ENCODE measurements at places on chromosomes 11 and 22. TPM values are rescaled to one million over a fixed set of nuclear protein-coding genes. Genes with fewer than 3 reads are reported as not detected.

Gene PIK3IP1
- total RNA-seq: 426 TPM

DNA sequence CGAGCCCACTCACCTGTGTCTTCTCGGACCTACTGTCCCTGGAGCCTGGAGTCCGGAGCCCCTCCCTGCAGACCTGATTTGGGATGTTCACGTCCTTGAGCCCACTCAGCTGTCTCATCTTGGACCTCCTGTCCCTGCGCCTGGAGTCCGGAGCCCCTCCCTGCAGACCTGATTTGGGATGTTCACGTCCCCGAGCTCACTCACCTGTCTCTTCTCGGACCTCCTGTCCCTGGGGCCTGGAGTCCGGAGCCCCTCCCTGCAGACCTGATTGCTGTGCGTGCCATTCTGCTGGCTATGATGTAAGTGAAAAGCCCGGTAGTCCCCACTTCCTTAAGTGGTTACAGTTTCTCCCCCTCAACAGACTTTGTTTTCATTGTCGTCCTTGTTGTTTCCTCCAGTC lies 867.1 kb downstream of the BRD1 start:
- H3K4me3 ChIP-seq: no peak overlapping the region
- H3K36me3 ChIP-seq: no peaks in the 10 kb centered on the region
- peaks cover 2% of the 10 kb centered on the region for H3K4me1 ChIP-seq
- H3K27ac ChIP-seq: no peak overlapping the region
- DNase-seq: no peak

GRCh38 chr11:72743321-72744221 lies 8.6 kb downstream of the ARAP1 start:
- peaks cover 47% of the 10 kb centered on the region for H3K4me1 ChIP-seq
- H3K27ac ChIP-seq: peak overlapping the region; percentile 97
- H3K4me3 ChIP-seq: peak overlapping the region; percentile 70
- no peak for DNase-seq
- no peaks in the 10 kb centered on the region for H3K36me3 ChIP-seq
- no peaks in the 10 kb centered on the region for H3K27me3 ChIP-seq

Gene DGCR6L
- 31.7 TPM for total RNA-seq

GRCh38 chr22:42920101-42920820 lies 63.2 kb upstream of the ARFGAP3 start:
- no peak for DNase-seq
- no peak overlapping the region for H3K27ac ChIP-seq
- H3K36me3 ChIP-seq: no peaks in the 10 kb centered on the region

Gene BDNF
- not detected for total RNA-seq

- H3K4me3 ChIP-seq: peak overlapping the region; percentile 88
- peaks cover 29% of the 10 kb centered on the region for H3K4me1 ChIP-seq
- H3K27ac ChIP-seq: peak overlapping the region; percentile 96
- H3K27me3 ChIP-seq: no peaks in the 10 kb centered on the region
- DNase-seq: no peak
- H3K36me3 ChIP-seq: no peaks in the 10 kb centered on the region
Measured at GRCh38 chr22:37267661-37268413, 14.5 kb upstream of the CYTH4 start.

Gene TRPM5
- 0.08 TPM for total RNA-seq

DNA sequence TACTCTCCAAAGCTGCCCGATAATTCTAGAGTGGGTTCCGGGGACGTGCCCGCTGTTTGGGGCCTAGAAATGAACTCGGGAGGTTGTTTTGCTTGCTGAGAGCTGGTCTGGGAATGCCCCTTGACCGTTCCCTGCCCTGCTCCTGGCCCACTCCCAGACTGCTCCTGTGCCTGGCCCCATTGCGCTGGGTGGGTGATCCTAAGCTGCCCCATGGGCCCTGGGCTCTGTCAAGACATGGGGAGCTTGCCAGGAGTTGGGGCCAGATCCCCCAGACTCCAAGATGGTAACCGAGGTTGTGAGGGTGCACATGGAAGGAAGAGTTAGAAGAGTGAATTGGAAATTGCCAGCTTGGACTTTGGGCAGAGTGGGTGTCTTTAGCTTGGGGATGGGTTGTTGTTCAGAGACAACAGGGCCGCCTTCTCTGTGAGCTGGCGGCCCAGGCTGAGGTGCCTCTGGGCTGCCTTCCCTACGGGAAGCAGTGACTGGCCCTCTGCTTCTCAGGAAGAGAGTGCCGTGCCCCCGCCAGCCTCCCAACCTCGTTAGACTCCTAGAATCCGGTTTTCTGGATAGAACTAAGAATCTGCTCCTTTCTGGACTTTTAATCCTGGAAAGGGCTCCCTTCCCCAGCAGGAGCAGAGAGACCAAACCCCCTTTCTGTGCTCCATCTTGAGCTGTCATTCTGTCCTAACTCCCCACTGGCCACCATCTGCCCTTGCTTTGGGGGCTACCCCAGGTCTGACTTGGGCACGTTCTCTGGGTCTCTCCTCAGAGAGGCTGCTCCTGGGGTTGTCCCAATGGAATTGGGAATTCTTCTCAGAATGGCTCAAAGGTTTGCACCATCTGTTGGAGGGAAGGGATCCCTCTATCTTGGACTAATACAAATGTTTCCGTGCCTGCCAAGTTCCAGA lies 1.8 kb downstream of the ST3GAL4 start:
- H3K4me1 ChIP-seq: peaks cover 20% of the 10 kb centered on the region
- peak overlapping the region; percentile 68 for H3K4me3 ChIP-seq
- no peaks in the 10 kb centered on the region for H3K36me3 ChIP-seq
- H3K27me3 ChIP-seq: no peaks in the 10 kb centered on the region
- no peak overlapping the region for H3K27ac ChIP-seq

GRCh38 chr22:39851606-39852315 lies 41.8 kb downstream of the ENTHD1 start:
- no peak for DNase-seq
- no peaks in the 10 kb centered on the region for H3K36me3 ChIP-seq
- peaks cover 9% of the 10 kb centered on the region for H3K27me3 ChIP-seq
- no peaks in the 10 kb centered on the region for H3K4me1 ChIP-seq
- H3K27ac ChIP-seq: no peak overlapping the region
- H3K4me3 ChIP-seq: no peak overlapping the region

Gene DDTL
- total RNA-seq: 2.4 TPM

GRCh38 chr11:124627546-124627945 lies 4.9 kb downstream of the TBRG1 start:
- peaks cover 29% of the 10 kb centered on the region for H3K4me1 ChIP-seq
- H3K4me3 ChIP-seq: no peak overlapping the region
- DNase-seq: no peak
- peaks cover 6% of the 10 kb centered on the region for H3K36me3 ChIP-seq

Gene STK33
- total RNA-seq: 0.62 TPM

GRCh38 chr11:27183672-27184457 lies 143.2 kb downstream of the BBOX1 start:
- no peaks in the 10 kb centered on the region for H3K4me1 ChIP-seq
- peaks cover 29% of the 10 kb centered on the region for H3K27me3 ChIP-seq
- H3K27ac ChIP-seq: no peak overlapping the region
- H3K36me3 ChIP-seq: no peaks in the 10 kb centered on the region

Gene APOBEC3H
- 4.4 TPM for total RNA-seq

DNA sequence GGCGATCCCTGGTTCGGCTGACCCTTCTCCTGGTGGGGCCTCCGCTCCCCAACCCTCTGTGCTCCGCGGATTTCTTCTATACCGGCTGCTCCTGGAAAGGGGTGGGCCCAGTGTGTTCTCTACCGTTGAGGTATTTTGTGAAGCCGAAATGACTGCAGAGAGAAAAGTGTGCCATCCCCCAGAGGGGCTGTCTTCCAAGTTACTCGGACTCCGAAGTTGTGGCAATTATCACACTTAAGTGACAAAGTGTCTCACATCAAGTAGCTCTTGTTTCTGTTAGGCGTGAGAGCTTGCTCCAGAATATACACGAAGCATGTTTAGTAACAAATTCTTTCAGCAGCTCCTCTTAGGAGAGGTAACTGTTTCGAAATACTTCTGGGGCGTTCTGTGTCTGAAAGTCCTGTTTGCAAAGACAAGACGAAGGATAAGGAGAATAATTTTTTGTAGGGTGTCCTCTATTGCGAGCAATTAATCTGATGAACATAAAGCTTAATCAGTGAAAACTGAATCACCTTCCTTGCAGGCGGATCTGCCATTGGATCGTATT lies 434 bp downstream of the XPNPEP3 start:
- peaks cover 26% of the 10 kb centered on the region for H3K4me1 ChIP-seq
- H3K27me3 ChIP-seq: no peaks in the 10 kb centered on the region
- DNase-seq: no peak
- H3K4me3 ChIP-seq: peak overlapping the region; percentile 97

- H3K27ac ChIP-seq: no peak overlapping the region
- no peak overlapping the region for H3K4me3 ChIP-seq
- peaks cover 5% of the 10 kb centered on the region for H3K27me3 ChIP-seq
- H3K36me3 ChIP-seq: peaks cover 5% of the 10 kb centered on the region
Measured at GRCh38 chr11:2293984-2294925, 7.5 kb downstream of the C11orf21 start.

DNA sequence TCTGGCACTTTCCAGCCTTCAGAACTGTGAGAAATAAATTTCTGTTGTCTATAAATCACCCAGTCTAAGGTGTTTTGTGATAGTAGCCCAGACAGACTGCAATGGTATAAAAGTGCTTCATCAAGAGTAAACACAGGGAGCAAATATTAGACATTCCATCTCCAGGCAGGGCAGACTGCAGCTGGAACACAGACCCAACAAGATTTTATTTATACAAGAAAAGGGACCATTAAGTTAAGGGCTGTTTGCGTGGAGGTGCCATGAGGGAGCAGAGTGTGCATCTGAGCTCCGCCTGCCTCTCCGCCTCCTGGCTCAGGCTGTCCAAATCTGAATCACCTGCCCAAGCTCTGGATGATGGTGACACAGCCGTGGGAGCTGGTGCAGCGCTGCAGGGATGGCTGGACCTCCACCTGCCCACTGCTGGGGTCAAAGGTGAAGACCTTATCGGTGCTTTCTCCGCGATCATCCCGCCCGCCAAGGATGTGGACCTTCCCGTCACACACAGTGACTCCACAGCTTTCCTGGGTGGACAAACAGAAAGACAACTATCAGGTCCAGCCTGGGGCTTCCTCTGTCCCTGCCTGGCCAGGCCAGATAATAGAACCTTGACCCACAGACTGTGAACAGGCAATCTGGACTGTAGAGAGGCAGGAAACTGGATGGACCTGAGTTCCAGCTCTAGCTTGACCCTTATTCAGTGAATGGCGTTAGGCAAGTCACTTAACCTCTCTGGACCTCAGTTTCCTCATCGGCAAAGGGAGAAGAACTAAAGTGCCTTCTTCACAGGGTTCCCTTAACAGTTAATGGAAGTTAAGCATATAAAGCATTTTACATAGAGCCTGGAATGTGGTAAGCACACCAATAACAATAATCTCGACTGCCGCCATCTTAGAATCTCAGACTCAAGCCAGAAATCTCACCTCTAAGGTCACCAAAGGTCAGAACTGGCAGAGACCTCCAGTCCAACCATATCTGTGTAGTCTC lies 10.5 kb downstream of the KLHL35 start:
- no peak for DNase-seq
- no peak overlapping the region for H3K27ac ChIP-seq

- H3K27ac ChIP-seq: peak overlapping the region; percentile 94
- DNase-seq: no peak
- peak overlapping the region; percentile 61 for H3K4me3 ChIP-seq
- H3K4me1 ChIP-seq: peaks cover 74% of the 10 kb centered on the region
Measured at GRCh38 chr11:4068962-4069361, 25.6 kb upstream of the RRM1 start.

GRCh38 chr11:27304514-27304913 lies 58.5 kb downstream of the CCDC34 start:
- H3K4me3 ChIP-seq: no peak overlapping the region
- H3K27ac ChIP-seq: no peak overlapping the region

- no peaks in the 10 kb centered on the region for H3K36me3 ChIP-seq
- H3K27me3 ChIP-seq: no peaks in the 10 kb centered on the region
- H3K4me3 ChIP-seq: no peak overlapping the region
- no peak for DNase-seq
- no peak overlapping the region for H3K27ac ChIP-seq
Measured at GRCh38 chr11:80856066-80856465, 1415.2 kb upstream of the TENM4 start.

GRCh38 chr11:75800136-75800675 lies 14.8 kb upstream of the UVRAG start:
- H3K4me3 ChIP-seq: no peak overlapping the region
- no peaks in the 10 kb centered on the region for H3K36me3 ChIP-seq
- peaks cover 25% of the 10 kb centered on the region for H3K4me1 ChIP-seq
- no peak for DNase-seq
- no peaks in the 10 kb centered on the region for H3K27me3 ChIP-seq
- H3K27ac ChIP-seq: no peak overlapping the region

- no peak overlapping the region for H3K4me3 ChIP-seq
- H3K36me3 ChIP-seq: no peaks in the 10 kb centered on the region
- no peak for DNase-seq
- H3K4me1 ChIP-seq: peaks cover 45% of the 10 kb centered on the region
Measured at GRCh38 chr11:121376130-121376529, 76.0 kb upstream of the SORL1 start.

Gene WT1
- not detected for total RNA-seq

DNA sequence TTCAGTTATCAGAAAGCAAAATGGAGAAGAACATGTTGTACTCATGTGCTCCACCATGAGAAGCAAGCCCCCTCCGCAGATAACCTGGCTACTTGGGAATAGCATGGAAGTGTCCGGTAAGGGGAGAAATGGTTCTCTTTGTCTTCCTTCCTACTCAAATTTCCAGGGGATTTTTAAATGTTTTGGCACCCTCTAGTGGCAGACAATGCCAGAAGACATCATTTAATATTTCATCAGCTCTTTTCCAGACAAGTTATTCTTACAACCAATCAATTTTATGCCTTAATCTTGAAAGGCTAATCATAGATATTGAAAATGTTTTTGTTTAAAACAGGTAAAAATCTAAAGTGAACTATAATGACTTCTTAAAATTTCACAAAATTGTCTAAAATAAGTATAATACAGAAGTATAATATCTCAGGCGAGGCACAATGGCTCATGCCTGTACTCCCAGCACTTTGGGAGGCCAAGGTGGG lies 15.7 kb downstream of the CRTAM start:
- no peak overlapping the region for H3K27ac ChIP-seq
- no peak overlapping the region for H3K4me3 ChIP-seq
- DNase-seq: no peak

DNA sequence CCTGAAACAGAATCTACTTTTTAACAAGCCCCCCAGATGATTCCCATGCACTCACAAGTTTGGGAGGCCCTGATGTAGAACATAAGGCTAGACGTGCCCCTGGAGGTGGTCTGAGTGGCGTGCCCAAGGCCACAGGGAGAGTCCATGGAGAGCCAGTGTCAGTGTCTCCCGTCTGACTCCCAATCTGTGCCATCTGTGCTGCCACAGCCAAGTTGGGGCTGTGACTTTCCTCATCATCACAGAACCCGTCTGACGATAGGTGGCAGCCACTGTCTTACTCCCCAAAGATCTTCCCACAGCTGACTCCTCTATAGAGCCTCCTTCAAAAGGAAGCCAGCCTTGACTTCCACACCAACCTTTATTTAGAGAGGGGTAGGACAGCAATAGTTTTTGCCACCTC lies 470.5 kb downstream of the SOX6 start:
- no peak for DNase-seq
- H3K36me3 ChIP-seq: no peaks in the 10 kb centered on the region
- H3K4me1 ChIP-seq: peaks cover 2% of the 10 kb centered on the region

GRCh38 chr22:44898236-44898635 lies 111.6 kb downstream of the PHF21B start:
- no peak for DNase-seq
- no peak overlapping the region for H3K27ac ChIP-seq

Measured in T-helper 17 cell (primary cell).